ENCODE measurements at places on chromosomes 7 and 10.

GRCh38 chr7:77580762-77581350, 43.8 kb downstream of the PTPN12 start:
- no peak for DNase-seq

- no peak for DNase-seq
Observed at GRCh38 chr7:49389871-49390479, 383.5 kb upstream of the VWC2 start.

- no peak for DNase-seq
Observed at GRCh38 chr7:158821171-158822031, 7.9 kb downstream of the ESYT2 start.

- DNase-seq: no peak
Observed at GRCh38 chr7:121020249-121020988, 31.9 kb downstream of the CPED1 start.

- DNase-seq: no peak
Observed at GRCh38 chr7:51033727-51034520, 251.2 kb upstream of the GRB10 start.

- DNase-seq: no peak
Observed at GRCh38 chr7:159115601-159116501, 28.8 kb downstream of the VIPR2 start.

GRCh38 chr7:117711556-117711955, 161.7 kb downstream of the CTTNBP2 start:
- no peak for DNase-seq

DNA sequence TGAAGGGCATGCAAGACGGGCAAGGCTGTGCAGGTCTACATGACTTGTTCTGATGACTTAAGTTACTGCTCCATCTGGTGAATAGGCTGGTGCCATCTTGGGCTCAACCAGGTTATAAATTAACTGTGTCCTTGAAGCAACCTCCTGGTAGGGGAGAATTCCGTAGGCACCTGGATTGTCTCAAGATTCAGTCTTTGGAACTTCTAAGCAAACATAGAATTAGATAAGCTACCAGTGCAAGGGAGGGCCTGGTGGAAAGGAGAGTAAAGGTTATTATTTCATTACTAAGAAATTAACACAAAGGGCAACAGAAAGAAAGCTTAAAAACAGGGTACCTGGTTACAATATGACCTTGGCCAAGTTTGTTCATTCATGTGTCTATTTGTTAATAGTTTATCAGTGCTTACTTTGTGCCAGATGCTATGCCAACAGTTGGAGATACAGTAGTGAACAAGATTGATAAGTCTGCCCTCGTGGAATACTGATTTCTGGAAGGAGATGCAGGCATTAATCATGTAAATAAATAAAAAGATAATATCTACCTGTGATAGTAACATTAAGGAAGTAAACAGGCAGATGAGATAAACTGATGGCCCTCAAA, 107.0 kb upstream of the PALS2 start:
- no peak for DNase-seq

DNA sequence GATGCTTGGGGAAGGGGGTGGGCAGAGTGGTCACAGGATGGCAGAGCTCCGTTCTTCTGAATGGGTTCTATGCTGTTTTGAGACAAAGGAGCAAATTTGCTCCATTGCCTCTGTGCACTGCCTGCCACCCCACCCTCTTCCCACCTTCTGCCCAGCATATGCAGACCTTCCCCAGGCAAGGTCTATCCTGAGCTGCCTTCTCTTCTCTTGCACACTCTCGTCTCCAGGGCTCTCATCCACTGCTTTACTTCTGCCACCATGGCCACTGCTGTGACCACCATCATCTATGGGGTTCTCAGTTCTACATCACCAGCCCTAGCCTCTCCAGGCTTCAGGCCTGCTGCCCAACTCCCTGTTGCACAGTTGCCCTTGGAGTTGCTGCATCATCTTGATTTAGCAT, 230.4 kb downstream of the TMEM178B start:
- no peak for DNase-seq

- no peak for DNase-seq
Observed at GRCh38 chr10:86210416-86210815, 156.2 kb downstream of the GRID1 start.

GRCh38 chr7:82694022-82694421, 250.4 kb upstream of the CACNA2D1 start:
- no peak for DNase-seq

GRCh38 chr10:130137090-130137448, 878 bp downstream of the GLRX3 start:
- DNase-seq: peak; percentile 6

- no peak for DNase-seq
Observed at GRCh38 chr10:17984563-17984962, 32.8 kb downstream of the SLC39A12 start.

DNA sequence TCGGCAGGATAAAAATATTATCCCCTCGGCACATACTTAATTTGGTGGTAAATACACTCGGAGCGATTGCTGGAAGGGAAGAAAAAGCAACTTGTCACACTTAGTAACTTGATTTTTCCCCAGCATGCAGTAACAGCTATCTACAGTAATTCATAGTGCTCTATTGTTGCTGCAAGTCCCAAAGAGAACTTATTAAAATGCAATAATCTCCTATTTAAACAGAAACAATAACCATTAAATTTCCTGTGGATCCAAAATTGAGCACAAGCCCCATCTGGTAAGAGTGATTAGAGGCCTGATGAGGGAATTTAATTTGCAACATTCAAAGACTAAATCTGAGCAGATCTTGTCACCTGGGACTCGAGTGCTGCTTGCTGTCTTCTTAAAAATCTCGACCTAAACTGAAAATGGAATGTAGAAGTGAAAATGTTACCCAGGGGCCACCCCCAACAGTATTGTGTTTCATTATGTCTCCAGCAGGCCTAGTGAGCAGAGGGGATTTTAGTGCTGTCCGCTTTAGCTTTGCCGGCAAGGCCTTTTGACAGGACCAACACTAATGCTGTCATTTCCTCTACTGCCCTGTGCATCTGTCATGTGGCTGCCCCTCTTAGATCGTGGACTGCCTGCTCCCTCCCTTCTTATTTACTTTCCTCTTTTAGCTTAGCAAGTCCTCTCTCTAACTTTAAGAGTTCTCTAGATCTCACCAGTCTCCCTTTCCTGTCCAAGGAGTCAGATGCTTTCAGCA, 639.7 kb downstream of the AUTS2 start:
- no peak for DNase-seq

DNA sequence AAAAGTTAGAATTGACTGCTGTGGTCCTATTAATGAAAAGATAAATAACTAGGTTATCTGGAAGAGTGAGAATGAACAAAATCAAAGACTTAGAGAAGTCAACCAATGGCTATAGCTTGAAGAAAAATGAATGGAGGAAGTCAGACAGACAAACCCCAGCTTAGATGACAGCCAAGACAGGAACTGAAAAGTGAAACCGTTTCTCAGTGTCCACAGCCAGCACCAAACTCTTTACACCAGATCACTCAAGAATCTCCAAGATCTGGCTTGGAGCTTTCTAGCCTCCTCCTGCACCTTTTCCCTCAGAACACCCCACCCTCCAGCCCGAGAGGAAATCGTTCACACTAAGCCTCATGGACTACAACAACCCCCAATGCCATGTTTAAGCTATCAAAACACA, 167.0 kb downstream of the SFMBT2 start:
- DNase-seq: no peak

DNA sequence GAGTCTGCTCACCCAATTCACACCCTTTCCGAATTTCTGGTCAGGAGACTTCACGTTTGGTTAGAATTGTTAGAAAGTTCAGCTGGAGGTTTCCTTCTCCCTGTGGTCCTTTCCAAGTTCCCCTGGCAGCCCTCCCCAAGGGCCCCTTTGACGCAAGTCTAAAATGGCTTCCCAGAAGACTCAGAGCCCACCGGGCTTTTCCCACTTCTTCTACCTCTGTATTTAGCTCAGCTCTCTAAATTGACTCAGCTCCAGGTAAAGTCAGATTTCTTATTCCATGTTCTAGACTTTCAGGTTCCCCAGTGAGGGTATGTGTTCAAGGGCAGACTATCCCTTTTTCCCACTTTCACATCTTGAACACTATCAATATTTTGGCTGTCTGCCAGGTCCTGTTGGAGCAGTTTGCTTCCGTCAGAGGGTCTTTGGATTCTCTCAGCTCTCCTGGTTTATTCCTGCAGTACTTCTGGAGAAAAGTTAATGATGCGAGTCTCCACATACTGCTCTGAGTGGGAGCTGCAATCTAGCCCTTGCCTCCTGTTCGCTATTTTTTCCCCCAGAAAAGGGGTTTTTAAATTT, 53.1 kb upstream of the ZNF273 start:
- DNase-seq: no peak

DNA sequence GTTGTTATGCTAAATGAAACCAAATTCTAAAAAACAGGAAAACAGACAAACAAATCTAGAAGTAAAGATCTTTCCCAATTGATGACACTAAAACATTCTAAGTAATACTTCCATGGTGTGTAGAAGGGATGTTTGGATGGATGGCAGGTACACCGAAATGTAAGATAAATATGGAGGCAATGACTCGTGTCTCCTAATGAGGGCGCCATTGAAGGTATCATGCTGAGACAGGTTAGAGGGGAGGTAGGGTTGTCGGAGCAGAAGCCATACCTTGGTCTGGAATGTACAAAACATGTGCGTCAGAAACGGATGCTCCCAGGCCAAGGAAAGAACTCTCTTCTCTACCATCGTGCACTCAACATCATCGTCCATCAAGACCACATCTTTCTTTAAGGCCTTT, 101.4 kb downstream of the PRKCQ start:
- no peak for DNase-seq

DNA sequence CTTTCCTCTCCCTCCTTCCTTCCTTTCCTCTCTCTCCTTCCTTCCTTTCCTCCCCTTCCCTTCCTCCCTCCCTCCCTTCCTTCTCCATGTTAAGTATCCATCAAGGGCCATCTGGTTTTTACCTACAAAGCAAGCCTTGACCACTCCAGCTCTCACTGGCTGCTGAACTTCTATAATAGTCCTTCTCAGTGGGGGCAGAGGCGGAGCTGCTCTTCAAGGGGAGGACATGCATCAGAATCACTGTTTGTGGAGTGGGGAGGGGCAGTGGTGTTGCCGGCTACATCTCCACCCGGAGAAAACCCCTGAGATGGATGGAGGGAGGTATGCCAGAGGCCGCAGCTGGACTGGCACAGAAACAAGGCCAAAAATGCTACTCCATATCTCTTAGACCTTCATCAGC, 25.9 kb downstream of the LAMB1 start:
- no peak for DNase-seq

- DNase-seq: no peak
Observed at GRCh38 chr7:26378016-26378415, 86.4 kb downstream of the SNX10 start.
